Hematopoietic multipotent progenitor cell treated with erythropoietin and hydrocortisone succinate and interleukin-3 and kit ligand, for 4 days (in vitro differentiated cells): ENCODE measurements at places on chromosomes 2 and 18.
A peak's percentile ranks its signal among the peaks of the same experiment; 100 is the strongest.

DNA sequence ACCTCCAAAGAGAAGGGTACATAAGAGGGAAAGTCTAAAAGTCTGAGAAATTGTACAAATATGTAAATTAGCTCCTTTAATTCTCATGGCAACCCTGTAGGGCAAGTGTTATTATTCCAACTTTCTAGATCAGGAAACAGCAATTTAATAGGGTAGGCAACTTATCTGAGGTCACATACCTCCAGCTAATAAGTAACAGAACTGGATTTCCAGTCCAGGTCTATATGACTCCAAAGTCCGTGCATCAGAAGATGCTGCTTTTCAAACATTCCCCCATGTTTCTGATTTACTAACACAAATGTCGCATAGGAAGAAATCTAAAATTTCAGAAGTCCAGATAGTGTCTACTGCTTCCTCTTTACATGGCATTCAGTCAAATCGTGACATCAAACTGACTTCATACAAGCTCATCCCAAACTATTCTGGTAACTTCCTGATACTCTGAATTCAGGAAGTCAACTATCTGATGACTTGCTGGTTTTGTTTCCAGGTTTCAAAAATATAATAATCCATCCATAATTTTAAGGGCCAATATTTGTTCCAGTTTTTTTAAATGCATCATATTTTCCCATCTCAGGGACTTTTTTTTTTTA lies 419.3 kb upstream of the ACVR2A start:
- DNase-seq, result no peak

GRCh38 chr18:24126155-24126961 lies 12.5 kb upstream of the CABYR start:
- DNase-seq, result no peak

DNA sequence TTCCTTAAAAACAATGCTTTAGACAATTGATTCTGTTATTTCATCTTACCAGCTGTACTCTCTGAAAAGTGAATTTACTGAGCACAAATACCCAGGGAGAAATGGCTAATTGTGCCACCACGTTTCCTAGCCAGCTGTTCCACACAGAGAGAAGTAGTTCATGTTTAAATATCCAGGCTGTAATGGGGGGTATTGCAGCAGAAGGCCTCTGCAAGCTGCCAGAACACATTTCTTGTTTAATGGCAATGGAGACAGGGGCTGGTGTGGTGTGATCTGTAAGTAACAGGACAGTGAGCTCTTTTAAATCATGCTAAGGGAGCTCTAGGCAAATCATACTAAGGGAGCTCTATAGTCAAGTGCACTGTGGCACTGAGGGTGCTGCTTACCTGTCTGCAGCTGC lies 809.2 kb downstream of the CNTNAP5 start:
- no peak for DNase-seq

DNA sequence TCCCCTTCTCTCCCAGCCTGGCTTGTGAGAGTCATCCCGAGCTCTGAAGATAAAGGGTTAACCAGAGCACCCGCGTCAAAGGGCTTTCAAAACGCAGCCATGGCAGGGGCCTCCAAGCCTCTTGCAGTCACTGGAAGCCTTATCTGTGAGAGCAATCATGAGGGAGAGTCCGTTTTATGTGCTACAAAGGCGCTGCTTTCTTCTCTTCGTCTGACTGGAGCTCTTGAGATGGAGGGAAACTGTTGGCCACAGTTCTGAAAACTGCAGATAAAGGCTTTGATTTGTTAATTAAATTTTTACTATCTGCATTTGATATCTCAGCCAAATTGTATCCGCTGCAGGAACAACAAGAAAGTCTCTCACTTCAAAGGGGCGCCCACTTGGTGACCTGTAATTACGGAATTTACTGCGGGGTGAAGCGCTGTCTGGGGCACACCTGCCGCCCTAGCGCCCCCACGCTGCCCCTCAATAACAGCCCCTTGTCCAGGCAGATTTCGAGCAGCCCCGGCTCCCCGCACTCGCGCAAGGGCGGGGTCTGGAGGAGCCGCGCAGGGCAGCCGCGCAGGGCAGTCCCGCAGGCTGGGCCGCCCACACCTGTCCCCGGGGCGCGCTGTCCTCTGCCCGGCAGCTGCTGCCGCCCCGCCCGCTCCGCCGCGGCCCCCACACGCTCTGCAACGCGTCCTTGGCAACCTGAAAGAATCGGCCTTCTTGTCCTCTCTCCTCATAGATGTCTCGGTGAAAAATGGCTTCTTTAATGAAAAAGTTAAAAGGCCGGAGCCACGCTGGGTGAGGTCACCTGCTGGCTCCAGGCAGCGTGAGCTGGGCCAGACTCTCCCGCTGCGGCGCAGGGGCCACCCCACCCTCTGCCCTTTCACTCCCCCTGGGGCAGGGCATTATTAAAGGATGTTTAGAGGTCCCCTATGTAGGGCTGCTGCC lies 217.9 kb downstream of the VAPA start:
- DNase-seq, result peak; percentile 34

GRCh38 chr18:79452190-79452990 lies 56.7 kb downstream of the NFATC1 start:
- DNase-seq, result no peak

DNA sequence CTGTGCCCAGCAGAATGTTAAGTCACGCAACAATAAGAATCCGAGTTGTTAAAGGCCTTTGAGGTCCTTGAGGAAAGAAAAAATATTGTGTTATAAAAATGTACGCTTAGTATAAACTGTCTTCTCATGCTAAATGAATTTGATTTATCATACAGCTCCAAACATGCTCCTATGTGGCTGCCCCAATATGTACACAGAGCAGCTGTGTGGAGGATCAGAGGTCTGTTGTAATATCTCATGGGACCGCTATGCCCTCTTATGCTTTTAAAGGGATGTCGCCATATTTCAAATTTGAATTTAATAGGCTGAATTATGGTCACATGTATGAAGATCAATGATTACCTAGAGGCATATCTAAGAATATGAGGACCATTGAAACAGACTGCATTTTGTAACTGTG lies 90.2 kb downstream of the SLC5A7 start:
- no peak for DNase-seq

- no peak for DNase-seq
Observed at GRCh38 chr2:25482341-25482740, 140.6 kb upstream of the DNMT3A start.

GRCh38 chr2:151239624-151240023 lies 22.0 kb downstream of the RBM43 start:
- no peak for DNase-seq

- DNase-seq, result no peak
Observed at GRCh38 chr2:217691920-217692666, 310.7 kb downstream of the TNS1 start.

- DNase-seq, result peak; percentile 63
Observed at GRCh38 chr2:105383432-105384166, 15.3 kb downstream of the FHL2 start.

- peak; percentile 17 for DNase-seq
Observed at GRCh38 chr2:17538022-17538843, 2.3 kb upstream of the VSNL1 start.

- no peak for DNase-seq
Observed at GRCh38 chr2:177287814-177288213, 23.3 kb upstream of the NFE2L2 start.

DNA sequence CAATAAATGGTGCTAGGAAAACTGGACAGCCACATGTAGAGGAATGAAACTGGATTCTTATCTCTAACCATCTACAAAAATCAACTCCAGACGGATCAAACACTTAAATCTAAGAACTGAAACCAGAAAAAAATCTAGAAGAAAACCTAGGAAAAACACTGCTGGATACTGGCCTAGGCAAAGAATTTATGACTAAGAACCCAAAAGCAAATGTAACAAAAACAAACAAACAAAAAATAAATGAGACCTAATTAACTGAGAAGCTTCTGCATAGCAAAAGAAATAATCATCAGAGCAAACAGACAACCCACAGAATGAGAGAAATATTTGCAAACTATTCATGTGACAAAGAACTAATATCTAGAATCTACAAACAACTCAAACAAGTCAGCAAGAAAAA lies 314.0 kb upstream of the REV1 start:
- no peak for DNase-seq

DNA sequence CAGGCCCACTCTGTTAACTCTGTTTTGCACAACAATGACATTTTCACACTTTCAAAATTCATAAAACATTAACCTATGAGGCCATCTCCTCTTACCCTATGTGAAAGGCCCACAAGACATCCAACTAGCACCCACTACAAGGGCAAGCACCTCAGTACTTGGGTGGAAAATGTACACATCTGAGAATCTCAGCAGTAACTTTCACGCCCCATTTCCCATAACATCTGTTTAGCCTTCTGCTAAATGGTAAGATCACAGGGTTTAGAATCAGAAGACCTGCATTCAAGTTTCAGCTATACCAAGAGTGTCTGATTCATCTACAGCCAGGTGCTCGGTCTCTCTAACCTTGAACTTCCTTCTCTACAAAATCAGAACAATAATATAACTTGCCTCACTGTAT lies 89.2 kb downstream of the SP100 start:
- DNase-seq, result no peak

GRCh38 chr2:45774688-45775244 lies 123.3 kb downstream of the PRKCE start:
- DNase-seq, result no peak

- DNase-seq, result peak; percentile 66
Observed at GRCh38 chr2:136233298-136233697, 115.3 kb upstream of the CXCR4 start.

DNA sequence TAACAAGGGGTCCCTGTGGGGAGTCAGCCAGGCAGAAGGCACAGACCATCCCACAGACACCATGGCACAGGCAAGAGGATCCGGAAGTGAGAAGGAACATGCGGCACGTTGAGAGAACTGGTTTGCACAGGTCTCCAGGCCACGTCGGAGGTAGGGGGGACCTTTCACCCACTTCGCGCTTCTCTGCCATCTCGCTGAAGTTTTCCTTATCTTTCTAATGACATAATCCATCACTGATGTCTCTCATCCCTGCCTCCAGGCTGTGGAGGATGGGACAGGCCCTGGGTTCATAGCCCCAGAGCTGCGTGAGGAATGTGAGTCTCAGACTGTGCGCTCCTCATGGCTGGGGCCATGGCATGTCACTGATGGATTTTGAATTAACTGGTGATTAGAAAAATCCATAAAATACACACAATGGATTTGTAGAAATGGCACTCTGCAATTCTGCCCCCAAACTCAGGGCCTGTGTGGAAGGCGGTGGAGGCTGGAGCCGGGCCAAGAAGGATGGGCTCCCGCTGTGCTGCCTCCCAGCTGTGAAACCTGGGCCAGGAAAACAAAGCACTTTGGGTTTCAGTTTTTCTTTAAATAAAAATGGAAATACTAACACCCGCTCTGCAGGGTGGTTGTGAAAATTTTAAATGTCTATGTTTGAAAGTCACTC lies 113.3 kb upstream of the ALKAL2 start:
- no peak for DNase-seq

- DNase-seq, result peak; percentile 53
Observed at GRCh38 chr2:8623958-8624591, 57.8 kb upstream of the ID2 start.

- no peak for DNase-seq
Observed at GRCh38 chr2:101740555-101740964, 43.1 kb downstream of the MAP4K4 start.

DNA sequence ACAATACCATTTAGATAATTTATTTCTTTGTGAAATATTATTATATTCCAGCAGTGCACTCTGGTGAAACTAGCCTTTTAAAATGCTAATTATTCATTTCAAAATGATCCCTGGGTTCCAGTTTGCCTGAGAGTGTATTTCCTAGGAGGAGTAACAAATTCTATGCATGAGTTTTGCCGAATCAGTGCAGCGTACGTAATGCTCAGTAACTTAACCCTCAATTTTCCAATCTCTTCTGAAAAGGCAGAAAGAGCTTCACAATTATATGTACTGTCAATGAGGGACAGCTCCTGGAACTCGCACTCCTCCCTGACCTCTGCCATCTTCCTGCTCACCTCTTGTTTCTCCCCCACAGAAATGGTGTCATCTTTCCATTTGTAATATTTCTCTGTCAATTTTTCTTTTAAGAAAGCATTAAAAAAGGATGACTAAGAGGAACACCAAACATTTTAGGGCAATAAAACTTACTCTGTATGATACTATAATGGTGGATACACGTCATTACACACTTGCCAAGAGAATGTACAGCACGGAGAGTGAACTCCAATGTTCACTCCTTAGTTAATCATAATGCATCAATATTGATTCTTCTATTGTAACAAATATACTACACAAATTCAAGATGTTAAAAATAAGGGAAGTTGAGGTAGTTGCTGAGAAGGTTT lies 25.7 kb upstream of the XIRP2 start:
- DNase-seq, result no peak

DNA sequence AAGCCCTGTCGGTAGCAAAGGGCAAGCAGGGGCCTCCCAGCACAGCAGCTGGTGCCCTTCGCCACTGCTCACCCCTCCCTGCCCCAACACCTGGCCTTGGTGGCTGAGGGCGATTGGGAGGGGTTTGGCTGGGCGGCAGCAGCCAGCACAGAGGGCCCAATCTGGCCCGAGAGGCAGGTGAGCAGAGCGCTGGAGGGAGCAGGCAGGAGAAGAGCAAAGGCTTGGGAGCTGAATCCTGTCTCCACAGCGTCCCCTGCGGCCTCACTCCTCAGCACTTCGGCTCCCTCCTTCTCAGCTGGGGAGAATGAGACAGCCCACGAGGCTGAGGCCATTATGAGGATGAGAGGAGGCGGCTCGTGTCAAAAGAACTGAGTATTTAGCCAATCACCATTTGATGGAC lies 74.9 kb upstream of the TAF1B start:
- no peak for DNase-seq

DNA sequence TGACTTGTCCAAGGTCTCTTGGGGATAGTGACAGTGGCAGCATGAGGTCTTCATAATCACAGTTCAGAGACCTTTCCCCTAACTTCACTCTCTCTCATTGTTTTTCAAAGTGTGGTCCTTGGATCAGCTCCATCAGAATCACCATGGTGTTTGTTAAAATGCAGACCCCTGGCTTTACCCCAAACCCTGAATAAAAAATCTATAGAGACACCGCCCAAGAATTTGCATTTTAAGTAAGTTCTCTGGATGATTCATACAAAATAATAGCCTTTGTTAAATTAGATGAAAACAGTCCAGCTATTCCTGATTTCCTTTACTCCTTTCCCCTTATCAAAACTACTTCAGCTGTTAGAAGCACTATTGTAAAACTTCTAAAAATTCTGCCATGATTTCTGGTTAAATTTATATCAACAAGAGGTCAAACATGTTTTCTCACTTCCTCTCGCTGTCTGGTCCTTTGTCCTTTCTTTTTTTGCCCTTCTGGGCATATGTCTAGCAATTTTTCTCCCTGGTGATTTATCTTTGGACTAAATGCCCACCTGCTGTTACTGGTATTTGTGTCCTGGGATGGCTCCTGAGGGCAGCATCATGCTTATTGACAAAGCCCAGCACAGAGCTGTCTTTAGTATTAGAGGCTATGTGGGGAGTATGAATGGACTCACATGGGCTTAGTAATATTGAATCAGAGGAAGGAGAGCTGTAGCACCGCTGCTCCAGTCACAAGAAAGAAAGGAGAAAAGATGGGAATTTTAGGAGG lies 63.4 kb downstream of the LHCGR start:
- no peak for DNase-seq

DNA sequence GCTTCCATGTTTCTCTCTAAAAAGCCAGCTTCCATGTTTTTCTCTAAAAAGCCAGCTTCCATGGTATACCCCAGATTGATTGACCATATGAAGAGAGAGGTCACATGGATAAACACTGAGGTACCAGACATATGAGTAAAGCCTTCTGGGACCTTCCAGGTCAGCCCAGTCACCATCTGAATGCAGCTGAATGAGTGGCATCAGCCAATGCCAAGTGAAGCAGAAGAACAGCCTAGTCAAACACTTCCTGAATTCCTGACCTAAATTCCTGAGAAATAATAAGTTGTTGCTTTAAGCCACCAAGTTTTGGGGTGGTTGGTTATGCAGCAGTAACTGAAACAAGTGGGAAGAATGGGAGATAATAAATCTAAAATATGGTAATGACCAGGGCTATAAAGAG lies 5.7 kb upstream of the ALS2 start:
- no peak for DNase-seq

GRCh38 chr2:118750959-118751565 lies 96.4 kb downstream of the EN1 start:
- no peak for DNase-seq
